ENCODE measurements at places on chromosomes 1 and 21. TPM values are rescaled to one million over a fixed set of nuclear protein-coding genes. Genes with fewer than 3 reads are reported as not detected.

Gene PDPN
- 4.1 TPM for total RNA-seq

Gene FMOD
- total RNA-seq: 1.6 TPM

Gene CLCA2
- total RNA-seq: not detected

Gene TUT4
- total RNA-seq: 130 TPM

Gene FAM89A
- 2.9 TPM for total RNA-seq

Gene TRIM62
- 3.3 TPM for total RNA-seq

Gene RCAN3
- 16.3 TPM for total RNA-seq

Gene OR6F1
- total RNA-seq: not detected

Gene SLFNL1
- 0.82 TPM for total RNA-seq

Gene SCAF4
- 5.7 TPM for total RNA-seq

Gene OR6N1
- not detected for total RNA-seq

Gene CYYR1
- 1.6 TPM for total RNA-seq

Gene MSH4
- 1.6 TPM for total RNA-seq

Gene HLX
- 0.82 TPM for total RNA-seq

Gene RNF186
- not detected for total RNA-seq

Gene FALEC
- total RNA-seq: 0.41 TPM

Gene FABP3
- total RNA-seq: 198 TPM

Gene SH2D2A
- total RNA-seq: 0.41 TPM

Gene PGLYRP3
- not detected for total RNA-seq

Gene NBPF4
- total RNA-seq: not detected

Gene FNDC10
- 2.9 TPM for total RNA-seq

Gene S100A7A
- total RNA-seq: not detected

Gene NCAM2
- 63.6 TPM for total RNA-seq

Gene LAPTM5
- total RNA-seq: 3.7 TPM

Gene PROX1
- total RNA-seq: 6.5 TPM

Gene CEPT1
- 47.7 TPM for total RNA-seq

Gene VWA1
- total RNA-seq: 2.9 TPM

Gene KRTAP11-1
- not detected for total RNA-seq

Gene DIO1
- total RNA-seq: not detected

Gene KRTAP12-2
- total RNA-seq: not detected

Gene LCE1F
- total RNA-seq: not detected

Gene GUK1
- total RNA-seq: 130 TPM

All from frontal cortex (tissue), 4 donors.